Activated CD8-positive, alpha-beta memory T cell treated with anti-CD3 and anti-CD28 coated beads, Interleukin-2, amount 50 U/mL, for 4 hours (primary cell): ENCODE measurements at places on chromosomes 12 and 14.
A peak's percentile ranks its signal among the peaks of the same experiment; 100 is the strongest.

DNA sequence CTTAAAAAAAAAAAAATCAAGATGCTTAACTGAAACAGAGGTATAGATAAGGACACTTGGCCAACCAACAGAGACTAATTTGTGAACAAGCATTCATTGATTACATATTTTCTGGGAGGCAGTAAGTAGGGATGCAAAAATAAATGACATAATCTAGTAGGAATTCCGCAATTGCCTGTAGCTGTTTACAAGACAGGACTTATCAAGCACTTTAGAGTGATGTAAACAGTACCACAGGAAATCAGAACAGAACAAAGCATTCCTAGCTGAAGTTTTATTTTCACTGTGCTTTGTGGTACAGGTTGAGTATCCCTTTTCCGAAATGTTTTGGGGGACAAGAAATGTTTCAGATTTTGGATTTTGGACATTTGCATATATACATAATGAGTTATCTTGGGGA lies 68.2 kb upstream of the FGD4 start:
- no peak for DNase-seq

- no peak for DNase-seq
These were observed 4.7 kb upstream of the RHOF start for GRCh38 chr12:121797937-121798786.

- DNase-seq: no peak
These were observed 96.0 kb upstream of the NEDD1 start for GRCh38 chr12:96811083-96811482.

DNA sequence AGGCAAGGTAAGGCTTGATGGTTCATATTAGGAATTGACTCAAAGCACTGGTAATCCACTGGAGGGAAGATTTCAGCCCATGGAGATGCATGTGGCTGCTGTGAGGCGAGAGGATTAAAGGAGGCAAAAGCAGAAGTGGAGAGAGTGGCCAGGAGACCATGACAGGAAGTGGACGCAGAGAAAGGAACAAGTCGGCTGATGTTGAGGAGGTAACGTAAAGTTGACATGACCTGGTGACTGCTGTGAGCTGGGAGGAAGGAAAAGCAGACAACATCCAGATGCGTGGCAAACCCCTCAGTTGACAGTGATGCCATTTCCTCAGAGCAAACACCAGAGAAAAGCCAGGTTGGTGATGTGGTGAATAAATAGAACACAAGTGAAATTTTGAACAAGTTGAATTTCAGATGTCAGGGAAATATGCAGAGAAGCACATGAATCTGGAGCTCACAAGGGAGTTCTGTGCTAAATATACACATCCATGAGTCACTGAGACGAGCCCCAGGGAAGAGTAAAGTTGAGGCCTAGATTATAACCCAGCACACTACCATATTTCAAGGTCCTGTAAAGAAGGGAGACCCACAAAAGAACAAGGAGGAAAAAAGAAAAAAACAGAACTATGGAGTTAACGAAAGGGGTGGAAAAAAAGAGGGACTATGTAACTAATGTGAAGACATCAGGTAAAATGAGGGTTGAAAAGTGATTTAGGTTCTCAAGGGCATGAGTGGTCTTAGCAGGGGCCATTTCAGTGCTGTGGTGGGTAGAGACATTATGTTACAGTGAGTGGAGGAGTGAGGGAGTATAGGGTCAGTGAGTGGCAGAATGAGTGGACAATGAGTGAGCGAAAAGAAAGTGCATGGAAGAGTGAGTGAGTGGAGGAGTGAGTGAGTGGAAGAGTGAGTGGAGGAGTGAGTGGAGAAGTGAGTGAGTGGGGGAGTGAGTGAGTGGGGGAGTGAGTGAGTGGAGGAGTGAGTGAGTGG lies 61.6 kb upstream of the GZMB start:
- no peak for DNase-seq

DNA sequence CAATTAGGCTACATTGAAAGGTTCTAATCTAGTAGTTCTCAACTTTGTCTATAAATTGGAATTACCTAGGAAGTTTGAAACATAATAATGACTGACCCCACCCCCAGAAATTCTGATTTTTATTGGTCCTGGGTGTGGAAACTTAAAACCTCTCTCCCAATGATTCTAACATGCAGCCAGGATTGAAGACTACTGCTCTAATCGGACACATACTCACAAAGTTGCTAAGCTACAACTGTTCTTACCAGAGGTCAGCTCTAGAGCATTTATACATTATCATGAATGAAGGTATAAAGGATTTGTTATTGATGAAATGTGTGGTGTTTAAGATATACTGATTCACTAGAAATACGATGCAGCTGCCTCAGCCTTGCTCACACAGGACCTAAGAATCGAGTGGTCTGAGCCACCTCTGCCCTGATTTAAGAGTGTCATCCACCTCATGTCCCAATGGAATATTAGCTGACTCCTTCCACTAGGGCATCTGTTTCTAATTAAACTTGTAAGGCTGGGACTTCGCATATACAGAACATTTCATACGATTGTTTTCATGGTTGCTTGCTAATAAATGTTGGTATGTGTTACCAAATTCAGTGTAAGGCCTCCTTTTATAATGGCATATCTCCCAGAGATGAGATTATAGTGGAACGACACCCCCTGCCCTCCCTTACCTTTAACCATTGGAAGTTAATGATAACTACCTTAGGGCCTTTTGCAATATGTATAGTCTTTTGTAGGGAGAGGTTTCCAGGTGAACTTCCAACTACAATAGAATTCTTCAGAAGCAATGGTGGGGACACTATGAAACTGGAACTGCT lies 410.8 kb upstream of the PDE3A start:
- no peak for DNase-seq

DNA sequence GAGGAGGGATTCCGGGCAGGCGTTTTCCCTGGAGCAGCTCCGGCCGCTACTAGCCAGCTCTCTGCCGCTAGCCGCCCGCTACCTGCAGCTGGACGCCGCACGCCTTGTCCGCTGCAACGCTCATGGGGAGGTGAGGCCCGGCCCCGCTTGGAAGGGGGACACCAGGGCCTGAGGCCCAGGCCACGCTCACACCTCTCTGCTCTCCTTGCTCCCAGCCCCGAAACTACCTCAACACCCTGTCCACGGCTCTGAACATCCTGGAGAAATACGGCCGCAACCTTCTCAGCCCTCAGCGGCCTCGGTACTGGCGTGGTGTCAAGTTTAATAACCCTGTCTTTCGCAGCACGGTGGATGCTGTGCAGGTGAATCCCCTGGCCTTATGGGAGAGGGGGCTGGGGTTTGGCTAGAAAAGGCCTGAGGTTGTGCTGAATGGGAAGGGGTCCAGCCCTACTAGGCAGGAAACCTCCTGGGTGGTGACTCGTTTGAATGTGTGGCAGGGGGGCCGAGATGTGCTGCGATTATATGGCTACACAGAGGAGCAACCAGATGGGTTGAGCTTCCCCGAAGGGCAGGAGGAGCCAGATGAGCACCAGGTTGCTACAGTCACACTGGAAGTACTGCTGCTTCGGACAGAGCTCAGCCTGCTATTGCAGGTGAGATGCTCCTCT lies 597 bp downstream of the RNF31 start:
- no peak for DNase-seq

- DNase-seq: no peak
These were observed 34.1 kb upstream of the TDRD9 start for GRCh38 chr14:103894034-103894722.

GRCh38 chr12:19915392-19916195 lies 452.7 kb upstream of the PDE3A start:
- no peak for DNase-seq

DNA sequence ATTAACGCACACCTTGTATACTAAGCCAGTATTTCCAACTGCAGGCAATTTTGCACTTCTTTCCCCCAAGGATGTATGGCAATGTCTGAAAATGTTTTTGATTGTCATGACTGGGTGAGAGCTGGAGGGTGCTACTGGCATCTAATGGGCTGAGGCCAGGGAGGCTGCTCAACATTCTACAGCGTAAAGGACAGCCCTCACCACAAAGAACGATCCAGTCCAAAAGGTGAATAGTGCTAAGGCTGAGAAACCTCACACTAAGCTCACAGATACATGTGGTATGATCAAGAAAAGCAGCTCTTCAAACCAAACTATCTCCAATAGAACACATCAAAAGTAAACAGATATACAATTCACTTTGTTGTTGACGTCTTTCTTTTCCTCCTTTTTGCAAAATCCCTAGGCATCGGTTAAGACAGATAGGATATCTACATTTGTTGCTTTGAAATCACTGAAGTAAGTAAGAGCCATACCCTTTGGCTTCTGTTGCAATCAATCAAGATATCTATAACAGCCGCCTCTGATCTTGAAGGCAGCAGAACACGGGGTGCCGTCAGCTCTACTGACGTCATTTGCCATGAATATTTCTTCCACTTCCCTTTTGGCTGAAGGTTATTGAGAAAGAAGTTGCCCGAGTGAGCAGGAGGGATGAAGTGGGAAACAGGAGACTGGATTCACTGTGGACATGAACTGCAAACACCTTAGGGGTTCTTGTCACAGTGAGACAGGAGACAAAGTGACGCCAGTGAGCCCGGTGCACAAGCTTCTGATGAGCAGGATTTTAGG lies 218.3 kb downstream of the FOXN3 start:
- no peak for DNase-seq

DNA sequence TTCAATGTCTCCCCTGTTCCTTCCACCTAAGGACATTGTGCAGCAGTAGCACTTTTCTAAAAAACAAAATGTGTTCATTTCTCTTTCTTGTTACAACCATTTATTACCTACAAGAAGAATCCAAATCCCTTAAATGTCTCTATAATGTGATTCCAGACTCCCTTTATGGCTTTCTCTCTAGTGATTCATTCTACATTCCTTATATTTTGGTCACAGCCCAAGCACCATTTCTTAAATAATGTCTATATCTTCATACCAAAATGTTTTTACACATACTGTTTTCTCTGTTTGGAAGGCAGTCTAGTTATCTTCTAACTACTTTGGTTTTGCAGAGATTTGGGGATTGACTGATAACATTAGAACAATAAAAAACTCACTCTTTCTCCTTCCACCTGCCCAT lies 1037.3 kb upstream of the FLRT2 start:
- no peak for DNase-seq

- peak; percentile 51 for DNase-seq
These were observed 5.3 kb downstream of the OASL start for GRCh38 chr12:121033625-121034349.

GRCh38 chr14:70947739-70948138 lies 40.5 kb downstream of the PCNX1 start:
- DNase-seq: no peak

DNA sequence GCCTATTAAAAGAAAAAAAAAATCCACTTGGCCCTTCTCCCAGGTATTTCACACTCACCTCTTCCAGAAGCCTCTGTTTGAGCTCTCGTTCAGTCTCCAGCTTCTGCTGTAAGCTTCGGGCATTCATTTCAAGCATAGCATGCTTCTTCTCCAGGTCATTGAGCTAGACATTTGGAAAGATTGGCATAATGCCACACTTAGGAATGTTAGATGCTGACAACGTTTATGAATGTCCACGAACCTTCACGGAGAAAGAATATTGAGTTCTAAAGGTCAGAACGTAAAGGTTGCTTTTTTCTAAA lies 60.5 kb downstream of the PRKAB1 start:
- no peak for DNase-seq

DNA sequence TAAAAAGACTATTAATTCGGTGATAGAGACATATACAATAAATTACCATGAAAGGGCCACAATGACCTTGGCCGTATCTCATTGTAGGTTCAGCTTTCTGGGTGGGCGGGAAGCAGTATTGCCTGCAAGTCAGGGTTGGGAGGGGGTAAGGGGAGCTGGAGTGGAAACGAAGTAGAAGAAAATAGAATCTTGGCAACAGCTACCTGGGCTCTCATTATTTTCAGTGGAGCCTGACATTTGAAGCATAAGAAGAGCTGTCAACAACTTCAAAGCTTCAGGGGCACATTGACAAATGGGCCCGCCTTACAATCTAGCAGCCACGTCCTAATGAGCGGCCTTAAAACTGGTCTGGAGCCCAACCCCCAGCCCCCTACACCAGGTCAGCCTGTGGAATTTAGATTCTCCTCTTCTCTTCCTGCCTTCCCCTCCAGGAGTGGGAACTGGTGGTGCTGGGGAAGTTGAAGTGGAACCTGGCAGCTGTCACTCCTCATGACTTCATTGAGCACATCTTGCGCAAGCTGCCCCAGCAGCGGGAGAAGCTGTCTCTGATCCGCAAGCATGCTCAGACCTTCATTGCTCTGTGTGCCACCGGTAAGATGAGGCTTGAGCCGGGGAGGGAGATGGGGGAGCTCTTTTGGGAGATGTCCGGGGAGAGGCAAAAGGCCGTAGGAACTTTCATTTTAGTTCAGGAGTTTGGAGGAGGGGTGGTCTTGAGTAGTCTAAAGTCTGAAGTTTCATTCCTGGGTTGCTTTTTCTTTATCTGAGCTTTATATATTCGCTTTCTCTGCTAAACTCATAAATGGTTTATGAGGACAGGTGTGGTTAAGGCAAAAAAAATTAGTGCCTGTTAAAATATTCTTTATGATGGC lies 5.0 kb downstream of the CCND2 start:
- no peak for DNase-seq

DNA sequence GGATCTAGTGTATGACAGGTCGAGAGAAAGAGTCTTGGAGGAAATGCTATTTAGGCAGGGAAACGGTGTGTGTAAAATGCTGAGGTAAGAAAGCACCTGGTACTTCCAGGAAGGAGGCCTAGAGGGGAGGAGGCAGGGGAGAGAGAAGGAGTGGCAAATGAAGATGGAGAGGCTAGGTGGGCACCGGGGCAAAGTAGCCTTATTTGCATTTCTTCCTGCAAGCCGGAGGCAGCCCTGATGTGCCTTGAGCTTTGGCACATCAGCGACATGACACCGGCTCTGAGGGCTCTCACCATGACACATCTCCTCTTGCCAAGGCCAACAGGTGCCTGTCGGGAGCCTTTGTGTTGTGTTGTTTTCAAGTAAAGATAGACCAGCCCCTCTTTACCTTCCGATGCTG lies 61.6 kb downstream of the CPM start:
- no peak for DNase-seq

- DNase-seq: no peak
These were observed 100.2 kb downstream of the STAB2 start for GRCh38 chr12:103687253-103687652.

GRCh38 chr12:108117163-108117849 lies 11.8 kb upstream of the WSCD2 start:
- no peak for DNase-seq

GRCh38 chr14:95679998-95680735 lies 6.1 kb upstream of the TCL1B start:
- no peak for DNase-seq

GRCh38 chr12:15728118-15728598 lies 61.0 kb downstream of the EPS8 start:
- no peak for DNase-seq

GRCh38 chr12:76777765-76778216 lies 13.9 kb downstream of the ZDHHC17 start:
- DNase-seq: no peak

- DNase-seq: no peak
These were observed 9.7 kb upstream of the KRT81 start for GRCh38 chr12:52300796-52301691.

GRCh38 chr14:68219407-68219806 lies 399.8 kb downstream of the RAD51B start:
- no peak for DNase-seq

GRCh38 chr14:35866595-35867279 lies 40.6 kb downstream of the BRMS1L start:
- DNase-seq: no peak
